ENCODE measurements at places on chromosomes 16 and 17.
A peak's percentile ranks its signal among the peaks of the same experiment; 100 is the strongest.

- DNase-seq, result no peak
These were observed 8.1 kb downstream of the FASN start for GRCh38 chr17:82089723-82090548.

DNA sequence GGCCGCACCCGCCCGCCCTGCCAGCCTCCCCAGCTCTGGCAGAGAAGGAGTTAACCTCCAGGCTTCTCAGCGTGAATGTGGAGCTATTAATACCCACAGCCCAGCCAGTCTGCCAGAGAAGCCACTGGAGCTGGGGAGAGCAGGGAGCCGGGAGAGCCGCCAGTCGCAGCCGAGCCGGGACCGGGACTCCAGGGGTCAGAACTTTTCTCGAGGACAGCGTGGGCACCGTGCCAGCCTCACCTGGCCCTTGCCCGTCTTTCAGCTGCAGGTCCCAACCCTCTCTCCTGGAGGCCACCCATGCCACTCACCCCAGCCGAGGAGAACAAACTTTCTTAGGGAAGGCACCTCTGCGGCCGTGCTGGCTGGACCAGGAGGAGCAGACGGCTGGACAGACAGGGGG, 33.8 kb upstream of the SBK1 start:
- DNase-seq, result no peak

GRCh38 chr17:63498626-63499195, 21.9 kb downstream of the ACE start:
- DNase-seq, result peak; percentile 16

DNA sequence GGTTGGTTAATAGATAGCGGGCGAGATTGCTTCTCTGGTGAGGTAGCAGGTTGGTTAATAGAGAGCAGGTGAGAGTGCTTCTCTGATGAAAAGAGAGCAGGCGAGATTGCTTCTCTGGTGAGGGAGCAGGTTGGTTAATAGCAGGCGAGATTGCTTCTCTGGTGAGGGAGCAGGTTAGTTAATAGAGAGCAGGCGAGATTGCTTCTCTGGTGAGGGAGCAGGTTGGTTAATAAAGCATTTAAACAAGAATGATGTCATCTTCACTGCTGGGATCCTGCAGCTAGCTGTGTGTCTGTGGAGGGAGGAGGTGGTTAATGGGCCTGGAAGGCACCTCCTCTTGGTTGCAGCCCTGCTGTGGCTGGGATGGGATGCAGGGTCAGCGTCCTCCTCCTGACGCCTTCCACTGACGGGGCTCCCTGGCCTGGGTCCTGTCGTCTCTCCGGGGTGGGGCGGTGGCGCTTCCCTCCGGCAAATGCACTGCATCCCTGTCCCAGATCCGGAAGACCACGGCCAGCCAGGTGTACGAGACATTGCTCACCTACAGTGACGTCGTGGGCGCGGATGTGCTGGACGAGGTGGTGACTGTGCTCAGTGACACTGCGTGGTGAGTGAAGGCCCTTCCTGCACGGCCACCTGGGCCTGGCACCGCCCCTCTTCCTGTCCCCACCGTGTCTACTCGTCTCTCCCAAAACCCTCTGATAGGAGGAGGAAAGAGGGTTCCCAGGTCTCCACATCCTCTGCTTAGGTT, 99.2 kb upstream of the ZNF750 start:
- no peak for DNase-seq

DNA sequence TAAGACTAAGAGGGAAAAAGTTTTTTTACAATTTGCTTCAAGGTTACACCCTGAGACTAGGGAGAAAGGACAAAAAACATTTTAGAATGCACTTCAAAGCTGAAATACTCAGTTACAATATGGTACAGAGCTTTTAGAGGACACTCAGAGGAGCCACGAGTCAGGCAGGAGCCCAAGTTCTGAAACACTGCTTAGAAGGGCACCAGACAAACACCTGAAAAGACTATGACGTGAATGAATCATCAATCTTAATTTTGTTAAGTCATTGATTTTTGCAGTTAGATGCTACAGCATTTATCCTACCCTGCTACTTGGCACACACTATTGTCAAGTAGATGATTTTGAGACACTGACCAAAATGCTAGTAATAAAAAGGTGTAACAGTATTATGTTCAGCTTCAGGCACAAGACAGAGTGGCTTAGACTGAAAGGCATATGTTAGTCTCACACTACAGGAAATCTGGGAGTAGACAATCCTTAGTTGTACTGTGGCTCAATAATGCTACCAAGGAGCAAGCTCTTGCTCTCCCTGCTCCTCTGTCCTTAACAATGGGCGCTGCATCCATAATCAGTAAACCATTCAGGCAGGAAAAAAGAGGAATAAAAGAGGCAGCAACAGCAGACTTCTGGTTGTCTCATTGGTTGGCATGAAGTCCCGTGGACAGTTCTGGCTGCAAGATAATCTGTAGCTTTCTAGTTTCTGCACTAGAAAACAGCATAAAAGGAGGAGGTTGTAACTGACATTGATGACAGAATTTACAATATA, 151.8 kb downstream of the ABCA8 start:
- no peak for DNase-seq

DNA sequence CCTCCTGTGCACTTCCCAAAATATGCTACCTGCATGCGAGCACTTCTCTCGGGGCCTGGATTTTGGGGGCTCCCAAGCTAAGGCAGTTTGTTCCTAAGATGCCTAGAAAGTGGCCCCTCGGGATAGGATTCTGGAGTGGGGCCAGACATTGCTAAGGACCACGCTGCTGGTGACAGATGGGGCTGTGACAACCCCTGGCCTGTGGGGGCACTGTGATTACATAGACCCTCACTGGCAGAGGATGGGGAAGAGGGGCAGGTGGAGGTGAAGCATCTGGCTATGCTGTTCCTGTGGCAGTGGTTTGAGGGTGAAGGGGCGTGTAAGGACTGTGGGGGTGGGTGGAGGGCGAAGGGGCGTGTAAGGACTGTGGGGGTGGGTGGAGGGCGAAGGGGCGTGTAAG, 128.4 kb downstream of the ENGASE start:
- no peak for DNase-seq

- no peak for DNase-seq
These were observed 25.1 kb downstream of the ASIC2 start for GRCh38 chr17:33267851-33268548.

DNA sequence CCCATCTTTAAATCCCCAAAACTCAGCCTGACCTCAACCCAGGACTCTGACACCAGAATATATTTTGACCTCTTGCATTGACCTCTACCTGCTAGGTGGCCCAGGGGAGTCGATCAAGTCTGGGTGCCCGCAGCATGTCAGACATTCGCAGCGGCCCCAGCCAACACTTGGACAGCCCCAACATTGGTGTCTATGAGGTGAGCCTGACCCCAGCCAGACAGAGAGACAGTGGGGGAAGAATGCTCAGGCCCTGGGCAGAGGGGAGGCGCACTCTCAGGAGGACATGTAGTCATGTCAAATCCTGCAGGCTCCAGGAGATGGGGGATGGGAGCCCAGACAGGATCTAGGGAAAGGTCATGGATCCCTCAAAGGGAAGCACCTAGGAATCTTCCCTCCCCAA, 5.4 kb downstream of the GUCY2D start:
- DNase-seq, result no peak

DNA sequence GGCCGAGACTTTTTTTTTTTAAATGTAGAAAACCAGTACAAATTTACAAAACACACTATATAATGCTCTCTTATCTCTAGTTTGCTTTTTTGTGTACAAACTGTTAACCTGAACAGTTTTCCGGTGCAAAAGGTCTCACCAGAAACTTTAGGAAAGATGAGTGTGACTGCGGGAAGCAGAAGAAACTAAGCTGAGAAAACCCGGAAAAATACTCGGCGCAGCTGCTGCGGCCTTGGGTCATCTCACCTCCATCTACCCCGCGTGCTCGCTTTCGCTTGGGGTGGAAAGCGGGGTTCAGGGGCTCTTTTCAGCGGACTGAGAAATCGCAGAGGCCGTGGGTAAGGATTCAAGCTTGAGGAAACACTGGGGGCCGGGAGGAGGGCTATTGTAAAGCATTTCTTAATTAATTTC, 1.8 kb downstream of the SALL1 start:
- DNase-seq, result no peak

DNA sequence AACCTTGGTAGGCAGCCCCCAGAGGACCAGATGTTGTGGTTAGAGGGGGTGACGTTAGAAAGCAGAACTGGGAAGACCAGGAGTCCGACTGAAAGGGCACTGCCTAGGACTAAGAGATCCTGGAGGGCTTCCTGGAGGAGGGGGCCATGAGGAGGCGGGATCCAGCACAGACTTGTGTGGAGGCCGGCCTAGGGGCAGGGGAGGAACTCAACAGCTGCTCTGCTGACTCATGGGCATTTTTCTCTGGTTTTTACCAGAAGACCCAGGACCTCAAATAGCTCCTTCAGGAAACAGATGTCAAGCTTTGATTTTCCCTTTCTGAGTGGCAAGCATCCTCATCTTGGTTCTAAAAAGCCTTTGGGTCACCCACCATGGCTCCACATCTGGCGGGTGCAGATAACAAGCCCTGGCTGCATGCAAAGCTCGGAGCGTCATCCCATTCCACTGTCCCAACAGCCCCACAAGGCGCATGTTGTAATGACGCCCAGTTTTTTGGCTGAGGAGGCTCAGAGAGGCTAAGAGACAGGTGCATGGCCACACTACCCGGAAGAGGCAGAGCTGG, 29.0 kb downstream of the IL21R start:
- DNase-seq, result no peak

All from renal cortical epithelial cell (primary cell).